Hematopoietic multipotent progenitor cell treated with erythropoietin and hydrocortisone succinate and interleukin-3 and kit ligand, for 17 days (in vitro differentiated cells): ENCODE measurements at places on chromosomes 2 and 18.
A peak's percentile ranks its signal among the peaks of the same experiment; 100 is the strongest.

DNA sequence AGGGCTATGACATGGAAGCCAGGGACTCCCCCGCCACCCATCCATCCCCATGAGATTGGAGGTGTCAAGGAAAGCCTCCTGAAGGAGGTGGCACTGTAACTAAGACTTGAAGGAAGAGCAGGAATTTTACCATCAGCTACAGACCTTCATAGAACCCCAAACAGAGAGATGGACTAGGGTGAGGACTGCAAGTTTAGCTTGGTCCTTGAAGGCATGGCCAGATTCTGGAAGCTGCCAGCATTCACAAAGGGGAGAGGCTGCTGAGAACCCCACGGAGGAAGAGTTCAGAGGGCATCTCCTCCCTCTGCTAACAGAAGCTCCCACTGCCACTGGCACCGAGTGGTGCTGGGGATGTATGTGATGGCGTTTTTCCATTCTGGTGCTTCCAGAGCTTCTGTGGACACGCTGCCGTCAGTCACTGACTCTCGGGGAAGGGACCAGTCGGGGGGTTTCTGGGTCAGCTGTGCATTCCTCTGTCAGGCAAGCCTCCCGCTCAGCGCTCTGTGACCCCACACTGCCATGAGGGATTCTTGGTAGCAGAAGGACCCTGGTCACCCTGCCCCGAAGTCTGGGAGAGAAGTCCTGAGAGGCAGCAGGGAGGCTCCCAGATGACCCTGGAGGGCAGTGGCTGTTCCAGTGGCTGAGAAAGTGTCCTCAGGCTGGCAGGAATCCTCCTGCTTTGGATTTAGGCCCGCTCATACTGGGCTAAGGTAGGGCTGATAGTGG, 18.1 kb downstream of the TMEM185B start:
- DNase-seq = no peak

- no peak for DNase-seq
Observed at GRCh38 chr2:128300151-128301020, 18.3 kb downstream of the HS6ST1 start.

- DNase-seq = no peak
Observed at GRCh38 chr2:99607454-99607853, 117.6 kb upstream of the REV1 start.

GRCh38 chr18:13159579-13159978, 59.0 kb upstream of the LDLRAD4 start:
- DNase-seq = peak; percentile 73

- no peak for DNase-seq
Observed at GRCh38 chr2:75342504-75343175, 143.3 kb upstream of the TACR1 start.

DNA sequence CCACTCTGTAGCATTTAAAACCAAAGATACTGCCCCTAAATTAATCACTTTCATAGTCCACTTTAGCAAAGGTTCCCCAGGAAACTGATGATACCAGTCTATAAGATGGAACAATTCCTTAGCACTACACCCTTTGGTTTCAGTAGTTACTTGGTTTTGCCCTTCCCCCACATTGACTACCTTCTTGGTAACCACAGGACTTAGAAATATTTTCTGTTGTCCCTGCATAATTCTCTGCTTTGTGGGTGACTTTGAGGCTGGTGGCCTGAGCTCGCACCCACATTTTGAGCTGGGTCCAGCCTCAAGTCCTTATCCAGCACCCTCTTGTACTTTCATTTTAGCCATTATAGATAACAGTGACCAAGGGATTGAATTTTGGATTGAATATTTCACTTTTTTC, 23.1 kb downstream of the ELP2 start:
- DNase-seq = no peak

GRCh38 chr2:141820893-141821292, 309.9 kb downstream of the LRP1B start:
- no peak for DNase-seq

GRCh38 chr2:213066443-213066743, 85.0 kb downstream of the IKZF2 start:
- DNase-seq = no peak

DNA sequence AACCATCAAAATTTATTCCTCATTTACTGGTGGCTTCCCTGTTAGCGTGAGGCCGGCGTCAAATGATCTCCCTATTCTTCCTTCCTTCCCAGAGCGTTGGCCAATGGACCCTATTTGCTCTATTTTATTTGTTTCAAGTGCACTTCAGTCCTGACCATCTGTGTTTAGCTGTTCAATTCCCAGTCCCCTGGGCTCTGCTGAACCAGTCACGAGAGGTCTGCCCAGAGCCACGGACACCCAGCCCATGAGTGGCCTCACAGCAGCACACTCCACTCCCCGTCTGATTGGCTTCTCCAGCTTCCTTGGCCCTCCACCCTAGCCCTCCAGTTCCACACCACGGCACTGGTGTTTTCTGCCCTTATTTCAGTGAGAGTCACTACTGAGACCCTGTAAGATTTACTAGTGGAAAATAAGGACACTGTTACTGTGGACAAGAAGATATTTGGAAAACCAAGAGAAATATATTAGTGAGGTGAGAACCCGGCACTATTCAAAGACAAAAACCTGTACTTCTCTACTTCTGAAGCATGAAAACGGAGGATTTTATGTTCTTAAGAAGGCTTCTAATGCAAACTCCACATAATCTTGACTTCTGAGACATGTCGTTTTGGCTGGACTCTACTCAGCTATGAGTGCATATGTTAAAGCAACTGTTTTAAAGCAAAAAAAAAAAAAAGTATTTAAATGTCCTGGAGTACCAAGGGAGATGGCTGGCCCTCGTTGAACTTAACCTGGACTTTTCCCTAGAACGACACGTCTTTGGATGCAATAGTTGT, 86.6 kb downstream of the COL6A3 start:
- no peak for DNase-seq

DNA sequence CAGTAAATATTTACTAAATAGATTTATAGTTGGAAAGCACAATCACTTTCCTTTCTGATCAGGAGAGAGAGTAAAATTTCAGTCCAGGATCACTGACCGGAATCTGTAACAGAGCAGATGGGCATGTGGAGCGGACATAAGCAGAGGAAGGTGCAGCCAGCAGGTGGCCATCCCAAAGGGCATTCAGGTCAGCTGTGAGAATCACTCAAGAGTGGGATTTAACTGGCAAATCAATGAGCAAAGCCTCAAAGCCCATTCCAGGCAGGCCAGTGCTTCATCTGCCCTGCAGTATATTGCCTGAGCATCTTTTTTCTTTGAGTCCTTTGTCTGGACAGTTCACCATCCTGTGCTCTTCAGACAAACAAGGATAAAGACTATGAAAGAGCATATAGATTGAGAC, 166.4 kb upstream of the SLC14A2 start:
- DNase-seq = no peak

DNA sequence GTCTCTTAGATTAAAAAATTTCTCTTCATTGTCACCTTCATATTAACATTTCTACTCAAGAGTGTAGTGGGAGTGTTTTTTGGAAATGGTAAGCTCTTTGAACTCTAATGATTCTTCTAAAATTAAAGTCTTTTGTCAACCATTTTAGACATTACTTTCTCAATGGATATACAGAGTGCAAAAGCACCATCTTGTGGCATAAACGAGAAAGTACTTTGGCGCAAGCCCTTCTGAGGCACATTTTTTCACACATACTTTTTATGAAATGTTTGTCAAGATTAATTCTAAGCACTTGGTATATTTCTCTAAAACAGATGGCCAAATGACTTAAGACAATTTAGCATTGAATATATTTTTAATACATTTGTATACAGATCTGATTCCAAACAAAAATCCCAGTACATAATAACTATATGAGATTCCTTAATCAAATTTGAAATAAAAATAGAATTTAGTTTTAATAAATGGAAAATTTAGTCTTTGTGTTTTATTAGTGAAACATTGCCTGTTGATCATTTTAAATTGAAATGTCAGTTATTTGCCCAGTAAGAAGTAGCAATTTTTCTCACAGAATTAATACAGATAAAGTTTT, 63.3 kb upstream of the GALNT5 start:
- peak; percentile 78 for DNase-seq

GRCh38 chr2:231900486-231900942, 25.7 kb downstream of the NPPC start:
- peak; percentile 46 for DNase-seq

GRCh38 chr2:6398421-6398820, 467.3 kb downstream of the CMPK2 start:
- no peak for DNase-seq

DNA sequence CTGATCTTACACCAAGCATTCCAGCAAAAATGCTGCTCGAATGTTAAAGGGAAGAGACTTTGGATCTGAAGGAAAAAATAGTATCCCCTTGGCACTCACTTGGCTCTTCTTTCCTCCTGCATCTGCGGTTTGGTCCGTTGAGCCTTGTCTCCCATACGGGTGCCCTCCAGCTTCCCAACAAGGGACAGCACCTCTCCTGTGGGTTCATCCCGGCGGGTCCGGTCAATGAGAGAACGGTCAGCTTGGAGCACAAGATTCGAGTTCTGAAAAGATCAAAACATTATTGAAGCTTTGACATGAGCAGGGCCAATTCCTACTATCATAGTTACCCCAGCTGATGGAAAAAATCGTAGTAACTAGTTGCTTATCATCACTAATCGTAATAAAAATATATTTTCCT, 740 bp downstream of the SNRNP200 start:
- DNase-seq = no peak

DNA sequence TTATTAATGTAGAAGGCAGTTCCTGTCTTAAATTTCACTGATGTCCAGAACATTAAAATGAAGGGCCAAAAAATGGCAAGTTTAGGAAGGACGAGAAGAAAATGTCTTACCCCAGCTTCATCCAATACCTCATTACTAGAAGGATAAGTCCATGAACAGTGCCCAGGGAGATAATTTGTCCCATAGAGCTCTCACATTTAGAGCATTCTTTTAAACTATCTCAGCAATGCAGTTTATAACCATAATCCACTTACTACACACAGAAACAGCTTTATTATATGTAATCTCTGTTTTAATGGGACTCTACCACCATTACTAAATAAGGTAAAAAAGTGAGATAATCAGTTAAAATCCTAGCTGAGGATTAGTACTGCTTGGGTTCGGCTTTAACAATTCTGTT, 142.5 kb downstream of the PARD3B start:
- no peak for DNase-seq

DNA sequence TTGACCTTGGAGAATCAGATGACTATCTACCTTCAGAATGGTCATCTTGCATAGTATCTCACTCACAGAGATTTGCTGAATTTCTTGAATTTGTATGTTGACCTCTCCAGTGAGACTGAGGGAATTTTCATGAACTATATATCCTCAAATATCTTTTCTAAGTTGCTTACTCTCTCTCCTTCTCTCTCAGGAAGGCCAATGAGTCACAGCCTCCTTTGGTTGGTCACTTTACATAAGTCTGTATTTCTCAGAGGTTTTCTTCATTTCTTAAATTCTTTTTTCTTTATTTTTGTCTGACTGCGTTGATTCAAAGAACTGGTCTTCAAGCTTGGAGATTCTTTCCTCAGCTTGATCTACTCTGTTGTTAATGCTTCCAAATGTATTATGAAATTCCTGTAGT, 51.7 kb downstream of the VIT start:
- DNase-seq = no peak

DNA sequence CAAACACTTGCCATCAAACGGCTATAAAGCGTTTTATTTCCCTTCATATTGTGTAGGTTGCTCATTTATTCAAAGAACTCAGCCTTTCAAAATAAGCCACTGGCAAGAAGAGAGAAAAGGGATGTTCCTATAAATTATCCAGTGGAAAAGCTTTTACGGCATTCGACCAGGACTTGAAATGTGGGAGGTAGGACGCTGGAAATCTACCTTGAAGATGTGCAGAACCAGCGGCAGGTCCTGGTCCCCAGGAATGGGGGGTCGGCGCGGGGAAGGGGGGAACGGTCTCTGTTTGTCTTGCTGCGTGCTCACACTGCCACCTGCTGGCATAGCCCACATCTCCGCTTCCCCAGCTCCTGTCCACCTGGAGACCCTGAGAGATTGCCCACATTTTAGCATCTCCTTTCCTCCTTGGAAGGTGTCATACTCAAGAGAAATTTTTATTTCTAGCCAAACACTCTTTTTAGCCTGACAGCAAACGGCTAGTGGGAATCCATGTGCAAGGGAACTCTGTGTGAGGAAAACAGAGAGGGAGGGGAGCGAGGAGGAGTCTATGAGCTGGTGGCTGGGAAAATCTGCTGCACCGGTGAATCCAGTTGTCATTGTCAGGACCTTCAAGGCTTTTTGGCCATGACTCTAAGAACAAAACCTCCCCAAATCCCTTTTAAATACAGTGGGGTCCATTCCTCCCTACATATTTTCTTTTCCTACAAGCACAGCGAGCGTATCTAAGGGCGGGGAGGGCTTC, 349.0 kb upstream of the PKDCC start:
- DNase-seq = no peak

DNA sequence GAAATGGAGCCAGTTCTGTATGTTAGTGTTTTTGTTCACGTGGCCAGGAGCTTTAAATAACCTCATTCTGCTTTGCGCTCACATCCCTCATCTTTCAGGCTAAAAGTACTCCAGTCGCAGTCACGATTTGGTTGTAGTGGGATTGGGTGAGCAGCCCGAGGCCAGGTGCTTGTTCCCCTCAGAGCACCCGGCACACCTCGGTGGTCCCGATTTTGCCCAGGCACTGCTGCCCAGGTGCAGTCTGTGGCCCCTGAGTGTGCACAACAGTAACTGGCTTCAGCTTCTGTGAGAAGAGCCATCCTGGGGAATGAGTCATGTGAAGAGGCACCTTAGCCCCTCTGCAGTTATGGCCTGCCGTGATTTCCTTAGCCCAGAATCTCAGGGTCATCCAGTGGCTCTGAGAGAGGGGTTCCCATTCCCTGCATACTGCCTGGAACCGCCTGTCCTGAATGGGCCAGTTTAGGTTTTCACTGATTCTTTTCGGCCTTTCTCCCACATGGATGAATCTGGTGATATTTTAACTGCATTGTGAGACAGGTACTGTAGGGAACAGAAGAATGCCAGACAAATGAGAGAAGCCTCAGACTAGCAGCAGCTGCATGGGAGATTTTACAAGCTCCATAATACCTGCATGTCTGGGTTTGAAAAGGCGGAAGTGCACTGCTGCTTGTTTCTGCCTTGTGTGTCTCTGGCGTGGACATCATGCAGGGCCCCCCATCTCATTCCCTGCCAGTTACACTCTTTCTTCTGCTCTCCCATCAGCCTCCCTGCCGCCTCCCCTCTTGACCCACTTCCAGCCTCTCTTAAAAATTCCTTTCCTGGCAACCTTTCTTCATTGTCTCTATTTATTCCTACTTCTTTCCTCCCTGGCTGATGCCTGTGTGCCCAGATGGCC, 33.5 kb downstream of the IMPA2 start:
- DNase-seq = no peak
